ENCODE measurements at places on chromosomes 2 and 18.

- no peak for DNase-seq
Measured at GRCh38 chr2:21161832-21162614, 38.3 kb downstream of the TDRD15 start.

DNA sequence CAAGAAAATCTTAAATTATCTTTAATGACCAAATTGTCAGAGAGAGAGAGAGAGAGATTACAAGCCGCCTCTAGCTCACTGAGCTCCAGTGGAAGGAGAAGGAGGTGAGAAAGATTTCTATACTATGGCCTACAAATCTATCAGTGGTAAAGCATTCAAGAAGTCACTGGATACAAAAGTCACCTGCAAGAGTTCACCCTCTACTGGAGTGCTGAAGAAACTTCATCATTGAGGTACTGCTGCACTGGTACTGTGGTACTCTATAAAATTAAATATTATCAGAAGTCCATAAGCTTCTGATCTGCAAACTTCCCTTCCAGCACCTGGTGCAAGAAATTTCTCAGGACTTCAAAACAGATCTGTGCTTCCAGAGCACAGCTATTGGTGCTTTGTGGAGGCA lies 48.3 kb upstream of the AGPS start:
- DNase-seq: no peak

GRCh38 chr2:3113769-3114168 lies 263.8 kb downstream of the EIPR1 start:
- DNase-seq: no peak

DNA sequence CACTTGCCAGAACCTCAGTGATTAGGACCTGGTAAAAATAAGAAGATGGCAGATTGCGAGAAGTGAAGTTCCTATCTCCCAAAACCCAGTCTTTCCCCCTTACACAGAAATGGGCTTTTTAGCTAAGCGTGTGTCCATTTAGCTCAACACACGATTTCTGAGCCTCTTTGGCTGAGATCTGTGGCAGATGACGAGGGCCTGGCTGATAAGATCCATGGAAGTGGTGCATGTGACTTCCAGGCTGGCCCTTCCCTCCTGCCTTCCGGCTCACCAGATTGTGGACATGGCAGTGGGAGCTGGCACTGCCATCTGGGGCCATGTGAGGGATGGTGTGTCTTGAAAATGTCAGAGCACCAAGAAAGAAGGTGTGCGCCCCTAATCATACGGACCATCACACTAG lies 41.0 kb upstream of the ZFP36L2 start:
- no peak for DNase-seq

DNA sequence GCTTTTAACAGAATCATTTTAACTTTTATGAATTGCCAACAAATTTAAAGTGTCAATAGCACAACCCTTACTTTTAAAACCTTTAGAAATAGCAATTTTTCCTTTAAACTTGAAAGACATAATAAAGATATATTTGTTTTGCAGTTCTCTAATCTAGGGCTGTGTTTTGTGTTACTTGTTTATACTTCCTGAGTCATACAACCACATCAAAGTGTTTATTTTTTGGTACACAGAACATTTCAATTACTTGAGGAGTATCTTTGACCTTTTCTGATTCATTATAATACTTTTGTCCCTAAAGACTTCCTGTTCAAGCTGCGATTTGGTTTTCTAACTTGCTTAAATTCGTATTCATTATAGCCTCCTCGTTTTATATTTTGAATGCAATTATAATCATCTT lies 21.8 kb downstream of the TYW5 start:
- no peak for DNase-seq

- DNase-seq: no peak
Measured at GRCh38 chr2:58047373-58047935, 848 bp downstream of the VRK2 start.

DNA sequence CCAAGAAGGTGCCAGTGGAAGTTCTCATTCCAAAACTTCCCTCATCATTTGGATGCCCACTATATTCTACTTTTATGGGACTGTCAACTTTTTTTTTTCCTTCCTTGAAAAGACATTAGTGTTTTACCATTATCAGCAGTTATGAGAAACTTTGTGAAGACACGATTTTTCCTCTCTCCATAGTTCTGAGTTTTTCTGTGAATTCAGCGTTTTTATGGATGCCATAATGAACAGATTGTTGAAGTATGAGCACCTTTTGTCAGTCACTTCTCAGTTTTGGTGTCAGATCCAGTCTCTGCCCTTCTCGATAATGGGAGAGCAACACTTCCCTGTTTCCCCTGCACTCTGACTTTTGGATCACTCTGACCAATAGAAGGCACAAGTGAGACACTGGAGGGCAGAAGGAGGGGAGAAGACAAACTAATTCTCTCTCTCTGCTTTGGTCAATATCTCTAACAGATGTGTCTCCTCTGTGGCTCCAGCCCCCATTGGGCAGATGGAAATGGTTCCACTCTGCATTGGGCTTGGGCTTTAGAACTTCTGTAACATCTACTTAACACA lies 53.5 kb upstream of the FN1 start:
- no peak for DNase-seq

DNA sequence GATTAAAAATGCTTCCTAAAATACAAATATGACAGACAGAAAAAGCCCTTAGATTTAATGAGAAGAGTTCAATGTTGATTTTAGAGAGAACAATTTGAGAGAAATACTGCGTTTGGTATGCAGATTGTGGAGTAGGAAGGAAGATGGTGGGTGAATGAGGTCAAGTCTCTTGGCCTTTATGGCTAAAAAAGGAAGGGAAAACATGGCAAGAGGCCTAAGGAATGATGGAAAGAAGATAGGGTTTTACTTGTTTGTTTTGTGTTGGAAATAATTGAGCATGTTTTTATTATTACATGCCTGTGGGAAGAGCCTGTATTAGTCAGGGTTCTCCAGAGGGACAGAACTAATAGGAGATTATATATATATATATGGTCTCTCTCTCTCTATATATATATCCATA lies 318.1 kb downstream of the TRIB2 start:
- no peak for DNase-seq

- DNase-seq: no peak
Measured at GRCh38 chr2:64207573-64207972, 63.4 kb upstream of the PELI1 start.

DNA sequence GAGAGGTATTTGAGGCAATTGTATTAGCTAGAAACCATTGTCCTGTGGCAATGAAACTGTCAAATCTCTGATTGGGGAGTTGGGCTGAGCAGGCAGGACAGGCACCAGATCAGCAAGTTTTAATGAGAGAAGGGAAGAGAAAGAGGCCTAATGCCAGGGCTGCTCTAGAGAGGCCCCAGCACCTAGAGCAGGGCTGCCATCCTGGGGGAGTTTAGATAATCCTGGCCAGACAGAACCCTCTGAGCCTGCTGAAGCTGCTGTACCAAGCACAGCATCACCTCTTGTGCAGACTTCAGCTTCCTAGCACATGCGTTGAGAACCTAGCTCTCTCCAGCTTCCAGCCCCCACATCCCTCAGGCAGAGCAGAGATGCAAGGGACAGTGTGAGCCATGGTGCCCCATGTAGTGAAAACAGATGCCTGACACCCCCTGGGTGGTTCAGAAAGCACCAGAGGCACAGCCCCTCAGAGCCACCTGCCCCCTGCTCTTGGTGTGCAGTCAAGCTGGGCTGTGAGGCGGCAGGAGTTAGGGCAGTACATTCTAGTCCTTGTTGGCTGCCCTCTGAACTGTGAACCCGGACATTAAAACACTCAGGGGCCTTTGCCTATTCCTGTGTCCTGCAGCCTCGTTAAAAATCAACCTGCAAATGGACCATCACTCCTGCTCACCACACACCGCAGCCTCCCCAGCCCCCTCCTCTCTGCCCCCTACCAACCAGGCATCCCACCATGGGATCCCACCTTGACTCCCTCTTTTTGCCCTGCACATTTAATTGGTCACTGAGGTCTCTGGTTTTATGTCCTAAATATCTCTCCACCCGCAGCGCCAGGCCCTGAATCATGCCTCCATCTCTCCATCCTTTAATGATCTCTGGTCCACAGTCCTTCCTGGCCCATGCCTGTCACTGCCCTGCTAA lies 52.7 kb downstream of the ADD2 start:
- no peak for DNase-seq

DNA sequence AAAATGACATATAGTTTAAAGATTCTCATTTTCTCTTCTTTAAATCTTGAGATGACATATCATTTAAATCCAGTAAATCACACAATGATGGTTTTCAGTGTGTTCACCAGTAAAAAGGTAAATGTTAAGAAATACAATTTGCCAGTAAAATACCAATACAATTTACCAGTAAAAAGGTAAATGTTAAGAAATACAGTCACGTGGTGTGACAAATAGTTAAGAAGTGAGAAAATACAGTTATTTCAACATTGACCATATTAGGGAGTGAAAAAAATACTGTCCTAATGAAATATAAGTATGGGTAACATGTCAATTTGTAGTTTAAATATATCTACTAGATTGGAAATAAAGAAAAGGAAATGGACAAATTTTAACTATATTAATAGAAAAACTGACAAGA lies 80.5 kb downstream of the DLGAP1 start:
- no peak for DNase-seq

DNA sequence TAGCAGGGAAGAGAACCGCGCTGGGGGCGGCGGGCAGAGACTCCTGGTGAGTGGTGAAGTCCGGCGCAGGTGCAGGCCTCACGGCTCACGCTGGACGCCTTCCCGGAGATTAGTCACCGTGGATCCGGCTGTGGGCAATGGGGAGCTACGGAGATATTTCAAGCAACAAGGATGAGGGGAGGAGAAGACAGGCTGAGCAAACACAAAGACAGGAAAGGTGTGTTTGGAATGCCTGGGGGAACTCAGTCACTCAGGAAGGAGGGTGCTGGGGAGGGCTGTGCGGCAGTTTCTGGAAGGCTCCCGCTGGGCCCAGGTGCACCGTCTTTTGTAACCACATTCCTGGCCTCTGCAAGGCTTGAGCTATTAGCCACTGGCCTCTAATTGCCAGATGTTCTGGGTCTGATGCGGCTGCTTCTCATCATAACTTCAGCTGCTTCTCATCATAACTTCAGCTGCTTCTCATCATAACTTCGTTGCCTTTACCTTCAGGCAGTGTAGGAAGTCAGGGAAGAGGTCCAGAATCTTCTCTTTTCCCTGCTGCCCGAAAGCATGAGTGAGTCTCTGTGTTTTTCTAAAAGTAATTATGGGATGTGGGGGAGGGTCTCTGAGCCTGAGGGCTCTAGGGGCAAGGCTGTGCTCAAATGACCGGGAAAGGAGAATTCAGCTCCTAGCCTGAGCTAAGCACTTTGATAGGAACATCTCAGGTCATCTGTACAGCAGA lies 118.9 kb downstream of the PXDN start:
- DNase-seq: no peak

DNA sequence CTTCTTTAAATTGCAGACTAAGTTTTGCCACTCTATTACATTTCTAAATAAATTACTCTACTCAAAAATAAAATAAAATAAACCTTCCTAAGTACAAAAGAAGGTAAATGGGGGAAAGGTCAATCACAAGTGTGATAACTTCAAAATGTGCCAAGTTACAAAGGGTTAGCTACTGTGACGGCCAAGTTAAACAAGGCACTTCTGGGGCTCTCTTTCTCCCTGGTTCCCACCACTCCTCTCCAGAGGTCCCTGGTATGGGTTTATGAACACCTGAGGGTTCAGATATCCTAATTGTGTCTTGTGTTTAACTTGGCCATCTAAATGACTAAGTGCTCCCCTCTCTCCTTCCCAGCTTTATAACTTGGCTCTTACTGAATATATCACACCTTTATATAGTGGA lies 5.4 kb downstream of the ZNF521 start:
- DNase-seq: no peak

GRCh38 chr2:10274376-10274775 lies 28.3 kb upstream of the HPCAL1 start:
- DNase-seq: no peak

DNA sequence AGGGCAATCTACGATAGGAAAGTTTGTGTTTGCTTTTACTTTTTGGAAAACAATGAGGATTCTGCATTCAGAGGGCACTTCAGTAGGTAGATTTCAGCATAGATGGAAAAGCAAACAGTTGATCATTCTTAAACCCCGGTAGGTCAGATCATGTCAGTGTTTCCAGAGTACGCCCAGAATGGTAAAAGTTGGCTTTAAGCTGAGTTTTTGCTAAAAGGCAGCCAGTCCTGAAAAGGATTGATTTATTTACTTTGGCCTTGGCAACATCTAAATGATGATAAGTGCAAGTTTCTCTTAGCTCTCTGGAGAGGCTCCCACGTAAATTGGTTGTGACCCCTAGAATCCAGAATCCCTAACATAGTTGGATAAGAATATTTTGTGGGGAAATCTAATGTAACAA lies 168.0 kb downstream of the DIS3L2 start:
- no peak for DNase-seq

DNA sequence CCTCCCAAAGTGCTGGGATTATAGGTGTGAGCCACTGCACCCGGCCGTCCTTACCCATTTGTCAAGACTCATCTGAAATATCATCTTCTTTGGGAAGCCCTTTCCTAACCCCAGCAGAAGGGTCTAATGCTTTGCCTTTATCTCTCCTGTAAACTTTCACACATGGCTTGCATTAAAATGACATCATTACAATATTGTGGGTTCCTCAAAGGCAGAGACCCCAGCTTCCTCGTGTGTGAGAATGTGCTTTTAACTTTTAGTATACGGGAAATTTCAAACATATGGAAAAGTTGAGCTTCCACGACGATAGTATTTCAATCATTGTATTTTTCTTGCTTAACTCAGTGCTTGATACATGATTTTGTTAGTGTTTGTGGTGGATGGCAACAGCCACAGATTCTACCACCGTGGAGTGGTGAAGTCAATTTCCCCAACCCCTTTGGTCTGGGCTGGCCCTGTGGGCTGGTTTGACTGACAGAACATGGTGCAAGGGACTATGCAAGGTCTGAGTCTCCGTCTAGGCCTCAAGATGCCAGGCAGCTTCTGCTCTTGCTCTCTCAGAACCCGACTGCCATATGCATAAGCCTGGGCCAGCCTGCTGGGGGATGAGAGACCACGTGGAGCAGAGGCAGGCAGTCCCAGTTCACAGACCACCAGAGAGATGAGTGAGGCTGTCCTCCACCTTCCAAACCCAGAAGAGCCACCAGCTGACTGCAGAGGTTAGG lies 39.9 kb downstream of the NGEF start:
- no peak for DNase-seq

DNA sequence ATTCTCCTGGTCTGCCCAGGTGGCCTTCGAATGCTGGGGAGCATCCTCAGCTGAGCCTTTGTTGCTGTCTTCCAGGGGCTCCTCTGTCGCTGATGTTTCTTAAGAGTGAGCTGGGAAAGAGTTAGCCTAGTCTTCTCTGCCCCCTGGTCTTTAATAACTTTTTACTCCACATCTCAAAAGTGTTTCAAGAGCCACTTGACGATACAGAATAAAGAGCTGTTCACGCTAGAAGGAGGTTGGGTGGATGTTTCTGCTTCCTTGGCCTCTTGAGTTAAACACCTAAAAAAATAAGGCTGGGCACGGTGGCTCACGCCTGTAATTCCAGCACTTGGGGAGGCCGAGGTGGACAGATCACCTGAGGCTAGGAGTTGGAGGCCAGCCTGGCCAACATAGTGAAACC lies 2.8 kb upstream of the BUB1 start:
- DNase-seq: no peak
